Right atrium auricular region (tissue), 2 donors: ENCODE measurements at places on chromosomes 3 and 15. TPM values are rescaled to one million over a fixed set of nuclear protein-coding genes. Genes with fewer than 3 reads are reported as not detected.

DNA sequence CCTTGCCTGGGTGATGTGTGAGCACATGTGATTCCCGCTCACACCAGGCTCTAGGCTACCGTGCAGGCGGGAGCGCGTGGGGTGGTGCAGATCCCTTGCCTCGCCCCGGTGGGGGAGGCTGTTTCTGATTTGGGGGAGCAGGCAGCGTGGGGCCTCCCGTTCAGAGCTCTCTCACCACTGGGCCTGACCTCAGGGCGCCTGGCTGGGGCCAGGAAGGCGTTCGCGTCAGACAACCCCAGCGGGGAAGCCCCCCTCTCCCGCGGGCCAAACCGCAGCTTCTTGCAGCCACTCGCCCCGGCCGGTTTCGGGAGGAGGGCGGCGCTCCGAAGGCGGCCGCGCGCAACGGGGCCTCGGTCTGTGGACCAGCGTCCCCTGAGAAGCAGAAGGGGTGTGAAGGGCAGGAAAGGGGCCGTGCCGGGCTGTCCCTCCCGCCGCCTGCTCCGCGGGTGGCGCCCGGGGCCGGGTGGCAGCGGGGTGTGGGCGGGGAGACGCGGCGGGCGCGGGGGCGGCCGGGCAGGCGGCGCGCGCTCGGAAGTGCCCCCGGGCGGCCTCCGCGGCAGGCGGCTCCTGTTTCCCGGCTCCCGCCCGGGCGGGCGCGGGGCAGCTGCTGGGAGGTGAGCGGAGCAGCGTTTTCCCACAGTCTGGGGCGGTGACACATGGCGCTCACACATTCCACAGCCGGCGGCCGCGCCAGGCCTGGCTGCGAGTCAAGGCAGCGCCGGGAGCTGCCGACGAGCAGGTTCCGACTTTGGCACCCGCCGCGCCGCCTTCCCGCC lies 65.1 kb upstream of the HES1 start:
- peak; percentile 88 for DNase-seq

GRCh38 chr15:91116113-91117067 lies 16.3 kb downstream of the SV2B start:
- no peak for DNase-seq

DNA sequence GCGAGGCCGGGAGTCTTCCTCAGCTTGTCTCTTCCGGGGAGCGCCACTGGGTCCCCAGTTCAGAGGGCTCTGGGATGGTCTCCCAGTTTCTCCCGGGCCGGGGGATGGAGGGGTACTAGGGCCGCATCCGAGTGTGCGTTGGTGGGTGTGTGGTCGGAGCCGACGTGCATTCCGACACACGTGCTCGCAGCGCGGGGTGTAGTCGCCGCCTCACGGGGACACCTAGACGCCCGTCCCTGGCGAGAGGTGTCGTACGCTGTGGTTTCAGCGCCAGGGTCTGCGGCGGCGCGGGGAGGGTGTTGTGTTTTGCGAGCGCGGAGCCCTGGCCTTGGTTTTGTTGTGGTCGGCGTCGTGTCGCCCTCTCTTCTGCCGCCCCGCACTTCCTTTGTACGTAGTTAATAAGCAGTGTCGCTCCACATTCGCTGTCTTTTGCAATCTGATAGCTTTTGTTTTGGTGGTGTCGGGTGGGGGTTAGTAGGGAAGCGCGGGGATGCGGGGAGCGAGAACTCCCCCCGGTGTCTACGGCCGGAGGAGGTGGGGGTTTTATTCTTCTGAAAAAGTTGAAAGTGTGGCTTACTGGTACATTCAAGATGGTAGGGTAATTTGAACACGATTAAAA lies 2.2 kb downstream of the IGF1R start:
- peak; percentile 69 for DNase-seq

GRCh38 chr15:81275711-81276392 lies 48.1 kb downstream of the STARD5 start:
- DNase-seq, result no peak

Gene PLCH1
- 1.5 TPM for total RNA-seq

GRCh38 chr3:172201870-172202236 lies 162.5 kb downstream of the FNDC3B start:
- DNase-seq, result no peak
